ENCODE measurements at places on chromosomes 12 and 14.

GRCh38 chr14:34750670-34751069 is 36.3 kb upstream of the CFL2 start:
- no peak for DNase-seq

GRCh38 chr12:120234643-120235368 is 30.7 kb downstream of the PXN start:
- no peak for DNase-seq

GRCh38 chr12:121740847-121741246 is 28.3 kb downstream of the TMEM120B start:
- no peak for DNase-seq

- DNase-seq: peak; percentile 89
Measured at GRCh38 chr12:31896514-31897039, 62.6 kb upstream of the RESF1 start.

- no peak for DNase-seq
Measured at GRCh38 chr12:95764848-95765247, 25.7 kb downstream of the NTN4 start.

DNA sequence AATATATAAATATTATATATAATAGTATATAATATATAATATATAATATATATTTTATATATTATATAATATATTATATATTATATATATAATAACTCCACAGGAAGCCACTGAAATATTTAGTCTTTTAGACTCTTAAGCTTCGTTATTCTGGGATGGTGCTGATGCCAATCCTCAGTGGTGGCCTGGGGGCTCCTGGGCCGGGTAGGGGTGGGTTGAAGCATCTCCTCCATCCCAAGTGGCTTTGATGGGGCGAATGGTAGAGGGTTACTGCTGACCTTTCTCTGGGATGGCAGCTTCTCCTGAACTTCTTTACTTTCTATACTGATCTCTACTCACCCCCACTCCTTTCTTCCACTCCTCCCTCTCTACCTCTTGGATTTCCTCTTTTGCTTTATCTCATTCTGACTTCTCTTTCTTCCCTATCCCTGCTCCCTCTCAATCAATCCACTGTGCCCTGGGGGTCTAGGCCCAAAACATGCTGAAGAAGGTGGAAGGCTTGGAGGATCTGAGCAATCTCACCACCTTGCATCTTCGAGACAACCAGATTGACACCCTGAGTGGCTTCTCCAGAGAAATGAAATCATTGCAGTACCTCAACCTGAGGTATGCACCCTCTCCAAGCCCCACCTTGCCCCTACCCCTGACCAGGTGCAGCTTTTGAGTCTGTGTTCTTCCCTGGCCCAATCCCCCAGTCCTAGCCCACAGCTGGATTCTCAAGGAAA is 4.8 kb upstream of the ENO2 start:
- no peak for DNase-seq

Data from stimulated activated CD4-positive, alpha-beta T cell treated with anti-CD3 and anti-CD28 coated beads, Interleukin-1b, Interleukin-23, amount 100 ng/mL, for 48 hours (primary cell).